ENCODE measurements at places on chromosomes 12 and 14. TPM values are rescaled to one million over a fixed set of nuclear protein-coding genes. Genes with fewer than 3 reads are reported as not detected.
A peak's percentile ranks its signal among the peaks of the same experiment; 100 is the strongest.

The KRT86 gene
- total RNA-seq: not detected

DNA sequence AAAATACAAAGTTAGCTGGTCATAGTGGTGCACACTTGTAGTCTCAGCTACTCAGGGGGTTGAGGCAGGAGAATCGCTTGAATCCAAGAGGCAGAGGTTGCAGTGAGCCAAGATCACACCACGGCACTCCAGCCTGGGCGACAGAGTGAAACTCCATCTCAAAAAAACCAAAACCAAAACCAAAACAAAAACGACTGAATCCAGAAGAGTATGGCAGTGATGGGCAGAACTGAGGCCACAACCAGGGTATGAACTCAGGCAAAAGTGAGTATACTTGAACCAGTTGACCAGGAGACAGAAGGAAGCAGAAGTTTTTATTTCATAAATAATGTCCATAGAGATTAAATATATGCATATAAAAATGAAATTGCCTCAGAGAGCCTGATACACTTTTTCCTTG lies 620.0 kb upstream of the SEL1L start:
- DNase-seq: no peak

GRCh38 chr14:97441740-97442362 lies 644.7 kb downstream of the VRK1 start:
- no peak for DNase-seq

GRCh38 chr14:101961746-101962502 lies 2.4 kb upstream of the DYNC1H1 start:
- no peak for DNase-seq

The SYCP3 gene
- total RNA-seq: not detected

DNA sequence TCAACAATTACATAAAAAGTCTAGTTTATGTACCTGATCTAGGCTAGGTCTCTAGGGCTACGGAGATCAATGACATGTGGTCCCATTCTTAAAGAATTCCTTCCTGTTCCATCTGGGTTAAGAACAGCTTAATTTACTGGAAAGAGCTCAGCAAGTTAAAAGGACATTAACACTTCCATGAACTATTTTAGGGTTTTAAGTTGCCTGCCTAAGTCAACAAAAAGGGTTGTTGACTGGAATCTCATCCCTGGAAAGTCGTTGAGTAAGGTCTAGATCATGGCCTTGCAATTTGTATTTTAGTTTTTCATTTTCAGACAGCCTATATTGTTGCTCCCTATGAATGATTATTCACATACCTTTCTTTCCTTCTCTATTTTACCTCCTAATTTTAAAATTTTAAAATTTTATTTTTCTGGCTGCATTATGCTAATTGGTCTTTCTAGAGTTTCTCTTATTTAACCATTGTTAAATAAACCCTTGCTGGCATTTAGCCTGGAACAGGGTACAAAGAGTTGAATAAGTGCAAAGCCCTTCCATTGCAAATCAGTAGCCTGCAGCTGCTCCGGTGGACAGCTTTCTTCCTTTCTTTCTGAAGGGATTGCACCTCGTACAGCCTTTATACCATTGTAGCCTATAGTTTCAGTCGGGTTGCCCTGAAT lies 66.3 kb downstream of the VRK1 start:
- DNase-seq: no peak

The INSM2 gene
- total RNA-seq: not detected

DNA sequence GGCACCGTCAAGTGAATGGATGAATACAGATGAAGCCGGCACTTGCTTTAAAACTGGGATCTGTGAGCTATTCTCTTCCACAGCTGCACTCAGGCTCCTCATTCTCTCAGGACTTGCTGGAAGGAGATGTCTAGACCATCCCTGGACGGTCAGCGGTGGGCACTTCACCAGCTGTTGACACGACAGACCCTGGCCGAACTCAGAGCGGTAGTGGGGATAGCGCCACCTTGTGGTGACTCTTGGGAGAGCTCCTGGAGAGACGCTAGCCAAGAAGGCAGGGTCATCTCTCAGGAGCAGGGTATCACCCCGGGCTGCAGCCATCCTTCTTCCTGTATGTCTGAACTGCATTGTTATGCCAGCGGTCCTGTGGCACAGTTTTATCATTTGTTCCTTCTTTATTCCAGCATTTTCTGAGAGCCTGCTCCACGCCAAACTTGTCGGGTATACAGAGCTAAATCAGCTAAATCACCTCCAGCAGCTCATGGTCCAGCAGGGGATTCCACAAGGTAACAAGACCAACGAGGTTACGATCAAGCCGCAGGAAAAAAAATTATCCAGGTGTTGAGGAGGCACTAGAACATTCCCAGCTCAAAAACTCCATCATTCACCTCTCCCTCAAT lies 10.0 kb downstream of the WNT1 start:
- peak; percentile 84 for DNase-seq

GRCh38 chr14:53714495-53715192 lies 242.0 kb downstream of the BMP4 start:
- DNase-seq: no peak

The KRT75 gene
- not detected for total RNA-seq

GRCh38 chr14:93018366-93018765 lies 95.4 kb downstream of the CHGA start:
- DNase-seq: no peak

- DNase-seq: no peak
Measured at GRCh38 chr12:85653731-85654455, 182.3 kb downstream of the RASSF9 start.

DNA sequence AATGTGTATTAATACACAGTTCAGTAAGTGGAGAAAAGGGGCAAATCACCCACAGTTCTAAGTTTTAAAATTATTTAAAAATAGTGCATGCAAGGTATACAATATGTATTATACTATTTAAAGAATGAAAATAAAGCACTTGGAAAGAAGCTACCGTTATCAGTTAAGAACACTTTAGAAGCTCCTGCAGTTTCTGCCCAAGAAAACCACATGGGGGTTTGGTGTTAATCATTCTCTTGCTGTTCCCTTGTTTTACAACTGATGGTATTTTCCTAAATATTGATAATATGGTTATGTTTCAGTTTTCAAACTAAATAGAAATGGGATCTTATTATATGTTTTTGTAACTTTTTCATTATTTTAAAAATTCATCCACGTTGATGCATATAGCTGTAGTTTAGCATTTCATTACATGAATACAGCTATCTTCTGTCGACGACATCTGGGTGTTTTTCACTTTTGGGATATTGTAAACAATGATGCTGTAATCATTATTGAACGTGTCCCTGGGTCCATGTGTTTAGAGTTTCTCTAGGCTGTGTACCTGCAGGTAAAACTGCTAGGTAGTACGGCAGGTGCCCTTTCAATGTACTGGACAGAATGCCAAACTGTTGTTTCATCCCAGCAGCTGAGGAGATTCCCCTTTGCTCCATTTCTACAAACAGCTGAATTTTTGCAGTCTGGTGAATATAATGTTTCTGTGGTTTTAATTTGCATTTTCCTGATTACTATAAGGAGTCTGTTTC lies 64.1 kb downstream of the APPL2 start:
- DNase-seq: no peak

The RPS6KA5 gene
- total RNA-seq: 12.0 TPM

The DTX3 gene
- total RNA-seq: 15.8 TPM

- no peak for DNase-seq
Measured at GRCh38 chr14:100359881-100360280, 36.7 kb downstream of the SLC25A47 start.

DNA sequence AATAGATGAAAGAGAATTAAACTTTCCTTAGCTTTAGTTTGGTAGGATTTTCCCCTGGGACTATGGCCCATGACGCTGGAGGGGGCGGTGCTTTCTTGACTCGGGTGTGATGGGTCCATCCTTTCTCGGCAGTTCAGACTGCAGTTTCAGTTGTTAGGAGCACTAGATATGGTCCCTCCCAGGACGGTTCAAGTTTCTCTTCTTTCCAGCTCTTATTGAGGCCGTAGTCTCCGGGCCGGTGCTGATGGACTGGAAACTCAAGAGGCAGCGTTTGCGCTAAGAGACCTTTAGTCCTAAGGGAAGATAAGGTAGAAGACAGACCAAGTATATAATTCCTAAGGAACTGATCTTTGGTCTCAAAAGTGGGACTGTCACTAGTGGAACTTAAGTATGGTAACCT lies 111.2 kb downstream of the RIN3 start:
- DNase-seq: no peak

GRCh38 chr12:32255588-32255987 lies 143.8 kb upstream of the FGD4 start:
- no peak for DNase-seq

- no peak for DNase-seq
Measured at GRCh38 chr12:76685246-76685678, 78.7 kb upstream of the ZDHHC17 start.

GRCh38 chr12:116601933-116602810 lies 43.0 kb downstream of the MAP1LC3B2 start:
- DNase-seq: no peak

DNA sequence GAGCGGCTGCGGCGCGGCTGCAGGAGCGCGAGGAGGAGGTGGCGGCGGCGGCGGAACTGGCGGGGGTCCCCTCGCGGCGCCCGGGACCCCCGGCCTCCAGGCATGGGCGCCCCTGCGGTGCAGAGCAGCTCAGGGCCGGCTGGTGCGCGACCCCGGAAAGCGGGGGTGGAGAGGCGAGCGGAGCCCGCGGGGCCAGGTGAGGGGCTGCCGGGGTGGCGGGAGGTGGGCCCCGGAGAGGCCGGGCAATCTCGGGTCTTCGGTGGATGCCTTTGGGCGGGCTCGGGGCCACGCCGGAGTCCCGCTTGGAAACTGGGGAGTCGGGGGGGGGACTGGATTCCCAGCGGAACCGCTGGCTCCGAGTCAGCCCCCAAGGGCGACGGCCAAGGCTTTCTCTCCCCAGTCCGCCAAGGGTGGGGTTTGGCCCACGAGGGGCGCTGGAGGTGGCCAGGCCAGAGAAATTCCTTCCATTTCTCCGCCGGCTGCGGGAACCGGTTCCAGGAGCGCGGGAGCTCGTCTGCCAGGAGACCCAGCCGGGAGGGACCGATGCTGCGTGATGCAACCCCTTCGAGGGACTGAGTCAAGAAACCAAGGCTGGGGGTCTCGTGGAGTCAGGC lies 13.9 kb upstream of the NR4A1 start:
- DNase-seq: no peak

DNA sequence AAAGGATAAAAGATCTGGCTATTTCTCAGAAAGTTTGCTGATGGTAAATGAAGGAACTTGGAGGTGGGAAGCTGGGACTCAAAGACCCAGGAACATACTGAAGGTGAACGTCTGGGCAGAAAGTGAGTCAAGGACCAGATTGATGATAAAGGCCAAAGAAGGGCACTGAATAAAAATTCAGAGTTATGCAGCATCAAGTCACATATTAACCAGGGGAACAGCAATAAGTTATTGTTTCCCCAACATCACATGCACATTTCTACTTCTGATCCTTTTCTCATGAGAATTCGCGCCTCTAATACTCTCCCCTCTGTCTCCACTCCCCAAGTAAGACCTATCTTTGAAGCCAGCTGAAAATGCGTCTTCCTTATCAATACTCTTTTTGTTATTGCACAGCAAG lies 71.8 kb upstream of the SLC35F4 start:
- DNase-seq: no peak

GRCh38 chr12:52029685-52030084 lies 21.6 kb upstream of the NR4A1 start:
- no peak for DNase-seq

GRCh38 chr12:103139876-103140275 lies 182.4 kb downstream of the ASCL1 start:
- no peak for DNase-seq

The RERG gene
- not detected for total RNA-seq

The UNC79 gene
- 0.07 TPM for total RNA-seq

GRCh38 chr12:78494911-78495310 lies 369.7 kb upstream of the SYT1 start:
- DNase-seq: no peak

The RERGL gene
- not detected for total RNA-seq

DNA sequence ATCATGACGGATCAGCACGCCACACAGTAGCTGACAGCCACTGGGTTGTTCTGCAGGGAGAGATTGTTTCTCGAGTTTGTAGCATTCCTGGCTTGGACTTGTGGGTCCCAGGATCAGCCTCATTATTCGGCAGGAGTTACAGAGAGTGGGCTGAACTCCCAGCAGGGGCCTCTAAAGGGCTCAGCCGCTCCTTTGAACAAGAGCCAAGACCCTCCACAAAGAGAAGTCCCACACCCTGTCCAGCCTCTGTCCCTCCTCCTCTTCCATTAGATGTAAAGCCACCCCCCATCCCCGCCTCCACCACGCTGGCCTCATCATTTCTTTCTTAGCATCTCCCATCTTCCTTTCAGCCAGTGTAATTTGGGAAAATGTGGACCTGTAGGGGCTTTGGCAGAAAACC lies 96.7 kb upstream of the HSPB8 start:
- no peak for DNase-seq

The TMPRSS12 gene
- not detected for total RNA-seq

GRCh38 chr14:101066826-101067510 lies 163.4 kb upstream of the RTL1 start:
- DNase-seq: no peak

GRCh38 chr12:118022728-118023109 lies 6.2 kb downstream of the RFC5 start:
- DNase-seq: no peak

The CLEC4E gene
- total RNA-seq: not detected

GRCh38 chr14:44989497-44990440 lies 27.8 kb downstream of the TOGARAM1 start:
- DNase-seq: no peak

Data from activated naive CD4-positive, alpha-beta T cell treated with anti-CD3 and anti-CD28 coated beads for 36 hours (primary cell).